Stimulated activated CD4-positive, alpha-beta T cell treated with anti-CD3 and anti-CD28 coated beads, Interleukin-15, amount 100 ng/mL, for 1 hour (primary cell): ENCODE measurements at places on chromosomes 3 and 15.

DNA sequence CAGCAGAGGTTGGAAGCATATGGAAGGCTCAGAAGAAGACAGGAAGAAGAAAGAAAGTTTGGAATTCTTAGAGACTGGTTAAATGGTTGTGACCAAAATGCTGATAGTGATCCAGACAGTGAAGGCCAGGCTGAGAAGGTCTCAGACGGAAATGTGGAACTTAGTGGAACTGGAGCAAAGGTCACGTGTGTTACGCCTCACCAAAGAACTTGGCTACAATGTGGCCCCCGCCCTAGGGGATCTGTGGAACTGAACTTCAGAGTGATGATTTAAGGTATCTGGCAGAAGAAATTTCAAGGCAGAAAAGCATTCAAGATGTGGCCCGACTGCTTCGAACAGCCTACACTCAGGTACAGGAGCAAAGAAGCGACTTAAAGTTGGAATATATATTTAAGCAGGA is 83.1 kb downstream of the MYO5A start:
- no peak for DNase-seq

DNA sequence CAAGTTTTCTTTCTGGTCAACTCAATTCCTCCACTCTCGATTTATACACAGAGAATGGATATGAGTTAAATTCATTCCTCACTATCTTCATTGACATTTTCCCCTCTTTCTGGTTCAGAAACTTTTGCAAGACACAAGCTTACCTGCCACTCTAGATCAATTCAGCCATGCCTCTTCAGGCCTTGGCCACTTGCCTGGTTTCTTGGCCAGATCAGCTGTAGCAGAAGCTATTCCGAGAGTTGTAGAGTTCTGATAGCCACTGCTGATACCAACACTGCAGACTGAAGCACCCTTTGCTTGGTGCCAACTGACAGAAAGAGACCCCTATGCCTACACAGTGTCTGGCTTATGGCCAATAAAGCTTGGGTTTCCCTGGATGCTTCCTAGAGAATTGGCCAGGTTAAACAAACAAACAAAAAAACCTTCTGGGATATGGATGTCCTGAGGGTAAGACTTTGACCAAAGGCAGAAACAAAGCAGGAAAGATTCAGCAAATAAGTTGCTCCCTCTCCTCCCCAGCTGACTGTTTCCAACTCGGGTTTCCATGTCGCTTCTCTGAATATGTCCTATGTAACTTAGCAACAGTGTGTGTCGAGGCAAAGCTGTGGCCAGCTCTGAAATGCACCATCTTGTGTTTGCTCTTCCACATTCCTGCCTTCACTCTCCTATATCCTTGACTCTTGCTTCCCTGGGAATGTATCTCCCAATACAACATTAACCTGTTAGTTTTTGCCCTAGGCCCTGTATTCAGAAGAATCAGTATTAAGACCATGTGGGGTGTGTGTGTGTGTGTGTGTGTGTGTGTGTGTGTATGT is 521.6 kb downstream of the EPHA3 start:
- no peak for DNase-seq

GRCh38 chr3:194189243-194189791 is 53.4 kb downstream of the HES1 start:
- no peak for DNase-seq

- no peak for DNase-seq
Observed at GRCh38 chr15:42688301-42688700, 48.6 kb downstream of the CDAN1 start.

DNA sequence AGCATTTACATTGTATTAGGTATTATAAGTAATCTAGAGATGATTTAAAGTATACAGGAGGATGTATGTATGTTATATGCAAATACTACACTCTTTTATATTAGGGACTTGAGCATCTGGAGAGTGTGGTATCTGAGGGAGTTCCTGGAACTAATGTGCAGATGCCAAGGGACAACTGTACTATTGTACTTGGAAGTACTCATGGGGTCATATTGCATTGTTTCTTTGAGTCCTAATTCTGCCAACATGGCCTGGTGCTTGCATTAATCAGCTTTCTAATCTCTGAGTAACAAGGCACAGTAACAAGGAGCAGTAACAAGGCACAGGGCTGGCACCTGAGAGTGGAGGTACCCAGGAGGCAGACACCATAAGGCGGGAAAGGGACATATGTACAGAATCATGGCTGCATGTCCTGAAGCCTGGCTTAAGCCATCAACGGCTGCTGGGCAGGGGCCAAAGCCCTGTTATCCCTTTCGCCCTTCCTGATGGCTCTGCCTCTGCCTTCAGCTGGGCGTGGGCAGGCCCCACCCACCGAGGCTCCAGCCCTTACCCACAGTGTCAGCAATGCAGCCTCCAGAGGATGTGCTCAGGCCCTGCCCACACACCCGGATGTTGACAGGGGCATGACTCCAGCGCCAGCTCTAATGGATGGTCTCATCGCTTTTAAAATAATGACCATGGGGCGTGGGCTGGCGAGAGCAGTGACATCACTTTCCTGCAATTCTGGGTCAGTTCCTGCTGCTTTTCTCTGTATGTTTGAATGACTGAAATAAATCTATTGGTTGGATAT is 22.9 kb downstream of the CEMIP start:
- no peak for DNase-seq

DNA sequence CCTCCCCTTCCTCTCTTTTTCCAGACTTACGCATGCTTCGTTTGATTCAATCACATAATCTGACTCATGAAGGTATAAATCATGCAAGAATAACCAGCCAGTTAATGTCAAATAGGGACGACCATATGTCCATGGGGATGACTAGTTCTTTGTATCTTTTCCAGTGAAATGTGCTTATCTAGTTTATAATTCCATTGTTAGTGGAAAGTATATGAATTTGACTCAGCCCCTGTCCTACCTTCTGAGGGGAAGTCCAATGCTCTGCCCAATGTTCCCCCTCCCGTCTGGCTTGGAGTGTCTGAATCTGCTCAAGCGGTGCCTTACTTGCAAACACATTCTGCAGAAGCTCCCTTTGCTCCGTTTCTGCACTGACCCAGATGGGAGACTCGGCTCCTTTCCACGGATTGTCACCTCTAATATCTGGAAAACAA is 55.0 kb upstream of the EPHB3 start:
- DNase-seq: no peak

GRCh38 chr3:10284496-10284895 is 8.3 kb downstream of the GHRL start:
- DNase-seq: peak; percentile 10

- DNase-seq: no peak
Observed at GRCh38 chr3:33391255-33391995, 48.8 kb downstream of the UBP1 start.

DNA sequence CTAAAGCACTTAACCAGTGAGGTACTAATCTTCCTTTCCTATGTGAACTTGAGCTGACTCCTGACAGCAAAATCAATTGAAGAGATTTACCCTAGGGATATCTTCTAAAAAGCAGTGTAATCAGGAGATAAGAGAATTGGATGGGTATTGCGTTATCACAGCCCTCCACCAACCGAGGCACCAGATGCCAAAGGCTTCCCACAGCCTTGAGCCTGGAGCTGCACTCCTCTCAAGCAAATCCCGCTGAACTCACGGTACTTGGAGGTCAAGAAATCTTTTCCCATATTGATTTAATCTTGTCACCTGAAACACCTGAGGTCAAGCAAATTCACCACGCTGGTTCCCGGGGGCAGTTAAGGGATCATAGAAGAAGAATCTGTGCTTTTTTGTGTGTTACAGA is 346.8 kb downstream of the TBL1XR1 start:
- no peak for DNase-seq

GRCh38 chr3:7959094-7959493 is 542.5 kb upstream of the LMCD1 start:
- no peak for DNase-seq

DNA sequence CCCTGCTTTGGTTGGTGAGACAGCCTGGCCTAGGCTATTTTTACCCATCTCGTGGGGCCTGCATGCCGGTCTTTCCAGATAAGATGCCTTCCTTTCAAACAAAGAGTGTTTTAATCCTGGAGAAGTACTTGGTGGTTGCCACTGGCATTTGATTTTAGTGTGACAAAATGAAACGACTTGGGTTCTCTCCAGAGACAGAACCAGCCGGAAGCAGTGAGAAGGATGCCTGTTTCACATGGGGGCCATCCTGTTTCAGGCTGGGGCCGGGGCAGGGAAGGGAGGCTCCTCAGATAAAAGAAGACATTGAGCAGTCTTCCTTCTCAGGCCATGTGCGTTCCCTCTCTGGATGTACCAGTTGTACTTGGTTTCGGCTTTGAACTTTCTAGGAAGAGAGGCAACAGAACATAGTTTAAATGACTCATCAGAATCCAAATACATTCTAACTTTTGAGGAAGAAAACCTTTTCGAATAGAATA is 74.9 kb downstream of the TOP2B start:
- DNase-seq: no peak

DNA sequence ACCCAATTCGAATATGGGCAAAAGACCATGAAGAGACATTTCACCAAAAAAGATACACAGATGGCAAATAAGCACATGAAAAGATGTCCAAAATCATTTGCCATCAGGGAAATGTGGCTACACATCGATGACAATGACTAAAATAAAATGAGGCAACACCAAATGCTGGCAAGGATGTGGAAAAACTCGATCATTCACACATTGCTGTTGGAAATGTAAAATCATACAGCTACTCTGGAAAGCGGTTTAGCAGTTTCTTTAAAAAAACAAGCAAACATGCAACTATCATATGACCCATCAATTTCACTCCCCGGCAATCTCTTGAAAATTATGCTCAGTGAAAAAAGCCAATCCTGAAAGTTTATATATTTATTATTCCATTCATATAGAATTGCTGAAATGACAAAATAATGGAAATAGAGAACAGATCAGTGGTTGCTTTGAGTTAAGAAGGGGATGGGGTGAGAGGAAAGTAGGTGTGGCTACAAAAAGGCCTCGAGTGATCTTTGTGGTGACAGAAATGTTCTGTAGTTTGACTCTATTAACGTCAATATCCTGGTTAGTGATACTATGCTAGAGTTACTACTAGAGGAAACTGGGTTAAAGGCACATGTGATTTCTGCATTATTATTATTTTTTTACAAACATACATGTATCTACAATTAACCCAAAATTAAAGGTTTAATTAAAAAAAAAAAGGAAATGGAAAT is 45.0 kb downstream of the DLG1 start:
- no peak for DNase-seq

GRCh38 chr3:14423963-14424362 is 21.6 kb downstream of the SLC6A6 start:
- no peak for DNase-seq

DNA sequence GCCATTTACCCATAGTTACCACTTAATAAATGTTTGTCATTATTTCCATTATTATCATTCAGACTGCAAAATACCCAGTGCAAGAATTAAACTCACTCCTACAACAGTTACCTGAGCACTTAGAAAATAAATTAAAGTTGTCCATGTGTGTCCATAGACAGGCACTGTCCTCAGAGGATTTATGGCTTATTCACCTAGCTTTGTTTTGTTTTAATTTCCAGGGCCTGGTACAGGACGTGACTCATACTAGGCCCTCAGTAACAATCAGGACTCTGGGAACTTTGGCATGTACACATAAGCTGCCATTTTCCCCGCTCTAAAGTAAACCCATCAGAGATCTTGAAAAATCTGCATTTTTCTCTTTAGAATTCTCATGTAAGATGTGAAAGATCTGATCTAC is 458.5 kb upstream of the ARRDC4 start:
- DNase-seq: no peak

DNA sequence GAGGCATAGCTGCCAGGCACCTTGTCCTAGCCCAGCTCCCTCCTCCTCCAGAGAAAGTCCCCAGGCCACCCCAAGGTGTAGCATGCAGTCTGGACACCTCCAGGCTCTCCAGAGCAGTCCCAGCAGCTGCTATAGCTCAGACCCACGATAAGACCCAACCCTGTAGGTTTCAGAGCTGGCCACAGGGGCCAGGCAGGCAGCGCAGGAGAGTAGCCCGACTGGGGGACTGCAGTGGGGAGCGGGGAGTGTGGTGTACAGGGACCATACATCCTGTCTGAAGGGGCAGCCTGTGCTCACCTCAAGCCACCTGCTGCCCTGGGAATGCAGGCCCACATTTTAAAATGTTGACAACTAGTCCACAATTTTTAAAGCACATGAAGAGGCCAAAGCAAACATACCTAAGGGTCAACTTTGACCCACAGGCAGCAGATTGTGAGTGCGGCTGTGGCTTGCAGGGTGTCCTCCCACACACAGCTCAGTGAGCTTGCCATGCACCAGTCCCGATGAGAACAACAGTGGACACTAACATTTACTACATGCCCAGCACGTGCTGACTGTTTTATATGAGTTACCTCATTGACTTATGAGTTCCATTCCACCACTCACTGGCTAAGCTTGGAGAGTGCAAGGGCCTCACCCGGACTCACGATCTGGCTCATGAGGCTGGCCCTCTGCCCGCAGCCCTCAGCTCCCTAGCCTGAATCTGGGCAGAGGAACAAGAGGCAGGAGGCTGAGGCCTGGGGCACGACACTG is 81.4 kb downstream of the DNAJB8 start:
- no peak for DNase-seq

DNA sequence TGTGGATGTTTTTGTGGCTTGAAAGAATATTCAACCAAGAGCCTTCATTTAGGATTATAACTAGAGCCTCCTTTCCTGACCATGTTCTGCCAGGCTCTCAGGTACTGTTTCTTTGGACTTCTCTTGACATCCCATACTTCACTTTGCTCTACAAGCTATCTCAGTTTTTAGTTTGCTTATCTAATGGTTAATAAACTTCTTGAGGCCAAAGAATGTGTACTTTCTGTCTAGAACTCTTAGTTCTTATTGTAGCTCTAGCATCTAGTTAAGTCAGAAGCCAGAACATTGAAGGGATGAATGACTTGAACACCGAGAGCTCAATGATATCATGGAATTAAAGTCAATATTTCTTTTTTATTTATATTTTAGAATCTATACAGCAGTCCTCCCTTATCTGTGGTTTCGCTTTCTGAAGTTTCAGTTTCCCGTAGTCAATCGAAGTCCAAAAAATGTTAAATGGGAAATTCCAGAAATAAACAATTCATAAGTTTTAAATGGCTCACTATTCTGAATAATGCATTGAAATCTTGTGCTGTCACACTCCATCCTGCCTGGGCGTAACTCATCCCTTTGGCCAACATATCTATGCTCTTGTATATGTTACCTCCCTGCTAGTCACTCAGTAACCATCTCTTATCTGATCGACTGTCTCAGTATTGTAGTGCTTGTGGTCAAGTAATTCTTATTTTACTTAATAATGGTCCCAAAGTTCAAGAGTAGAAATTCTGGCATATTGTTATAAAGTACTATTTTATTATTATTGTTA is 368.6 kb upstream of the RBMS3 start:
- DNase-seq: no peak
